Activated B cell treated with CpG ODN at 0.5 μM for 24 hours (primary cell): ENCODE measurements at places on chromosomes 12 and 14. TPM values are rescaled to one million over a fixed set of nuclear protein-coding genes. Genes with fewer than 3 reads are reported as not detected.

DNA sequence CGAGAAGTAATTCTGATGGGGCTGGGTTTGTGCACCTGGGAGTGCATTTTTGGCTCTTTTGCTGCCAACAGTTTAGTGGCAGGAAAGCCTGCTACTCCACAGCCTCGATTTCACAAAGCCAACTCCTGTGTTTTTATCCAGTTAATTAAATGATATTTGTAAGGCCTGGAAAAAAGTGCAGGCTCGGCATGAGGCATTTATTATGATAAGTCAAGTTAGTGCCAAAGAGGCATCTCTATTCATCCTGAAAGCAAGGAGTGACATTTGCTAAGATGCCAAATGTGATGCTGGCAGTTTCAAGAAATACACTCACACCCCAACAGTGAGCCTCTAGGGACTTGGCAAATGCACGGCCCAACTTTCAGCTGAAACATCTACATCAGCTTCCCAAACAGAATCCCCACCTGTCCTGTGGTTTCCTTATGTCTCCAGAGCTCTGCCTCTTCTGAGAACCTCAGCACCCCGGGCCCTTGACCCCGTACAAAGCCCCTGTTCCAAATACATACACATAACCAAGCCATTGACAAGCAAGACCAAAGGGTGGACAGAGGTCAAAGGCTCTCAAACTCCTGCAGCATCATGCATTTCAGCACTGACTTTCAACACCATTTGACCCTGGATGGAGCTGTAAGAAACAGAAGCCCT is 955.1 kb upstream of the TMEM132C start:
- DNase-seq, result no peak

Gene HOXC10
- not detected in 2 replicates for total RNA-seq

DNA sequence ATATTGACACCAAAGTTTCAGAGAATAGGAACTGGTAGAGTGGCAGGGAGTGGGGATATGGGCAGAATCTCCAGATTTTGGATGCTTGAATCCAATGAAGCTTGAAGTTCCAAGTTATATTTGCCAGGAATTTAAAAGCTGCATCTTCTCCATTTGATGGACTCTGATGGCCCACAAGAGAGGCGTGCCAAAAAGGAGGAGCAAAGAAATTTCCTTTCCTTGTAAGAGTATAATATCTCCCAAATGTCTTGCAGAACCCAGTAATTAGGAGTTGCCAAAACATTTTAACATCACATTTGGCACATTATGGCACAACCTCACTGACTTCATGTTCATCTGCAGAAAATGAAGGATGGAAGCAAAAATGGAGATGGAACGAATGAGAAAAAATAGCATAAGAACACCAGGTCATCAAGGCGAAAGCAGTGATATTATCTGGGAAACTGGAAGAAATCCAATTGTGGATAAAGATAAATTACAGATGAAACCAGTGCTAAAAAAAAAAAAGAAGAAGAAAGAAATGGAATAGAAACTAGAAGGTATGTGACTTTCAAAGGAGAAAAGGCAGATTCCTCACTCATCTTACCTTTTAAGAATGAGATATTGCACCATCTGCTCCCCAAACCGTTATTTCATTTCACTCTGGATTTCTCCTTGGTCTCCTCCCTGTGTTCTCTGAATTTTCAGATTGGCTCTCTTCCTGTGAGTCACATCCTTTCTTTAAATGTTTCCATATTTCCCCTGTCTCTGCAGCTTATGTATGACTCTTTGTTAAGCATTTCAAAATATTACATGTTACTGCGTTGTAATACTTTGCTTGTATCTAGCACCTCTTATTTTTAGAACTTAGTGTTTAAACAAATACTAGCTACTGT is 13.5 kb upstream of the FLRT2 start:
- DNase-seq, result no peak

- DNase-seq, result peak; percentile 77
Measured at GRCh38 chr14:23095196-23096108, at the start of gene C14orf119. Gene C14orf119 (plus strand): TSS chr14:23095505. CDS start chr14:23097659, 2,154 bp downstream.

GRCh38 chr14:96662116-96662970 is 134.8 kb upstream of the VRK1 start:
- DNase-seq, result no peak

- DNase-seq, result no peak
Measured at GRCh38 chr14:28756884-28757570, 9.6 kb upstream of the FOXG1 start.

Gene PSME2
- 285 and 312 TPM in 2 replicates for total RNA-seq

GRCh38 chr14:37369425-37369824 is 171.7 kb downstream of the MIPOL1 start:
- DNase-seq, result no peak

Gene RNU4-1
- 3,997 and 4,399 TPM in 2 replicates for total RNA-seq

Gene SDR9C7
- total RNA-seq, result not detected in 2 replicates

Gene NAA25
- total RNA-seq, result 43.5 and 52.7 TPM in 2 replicates

Gene SLCO1B1
- total RNA-seq, result not detected in 2 replicates

DNA sequence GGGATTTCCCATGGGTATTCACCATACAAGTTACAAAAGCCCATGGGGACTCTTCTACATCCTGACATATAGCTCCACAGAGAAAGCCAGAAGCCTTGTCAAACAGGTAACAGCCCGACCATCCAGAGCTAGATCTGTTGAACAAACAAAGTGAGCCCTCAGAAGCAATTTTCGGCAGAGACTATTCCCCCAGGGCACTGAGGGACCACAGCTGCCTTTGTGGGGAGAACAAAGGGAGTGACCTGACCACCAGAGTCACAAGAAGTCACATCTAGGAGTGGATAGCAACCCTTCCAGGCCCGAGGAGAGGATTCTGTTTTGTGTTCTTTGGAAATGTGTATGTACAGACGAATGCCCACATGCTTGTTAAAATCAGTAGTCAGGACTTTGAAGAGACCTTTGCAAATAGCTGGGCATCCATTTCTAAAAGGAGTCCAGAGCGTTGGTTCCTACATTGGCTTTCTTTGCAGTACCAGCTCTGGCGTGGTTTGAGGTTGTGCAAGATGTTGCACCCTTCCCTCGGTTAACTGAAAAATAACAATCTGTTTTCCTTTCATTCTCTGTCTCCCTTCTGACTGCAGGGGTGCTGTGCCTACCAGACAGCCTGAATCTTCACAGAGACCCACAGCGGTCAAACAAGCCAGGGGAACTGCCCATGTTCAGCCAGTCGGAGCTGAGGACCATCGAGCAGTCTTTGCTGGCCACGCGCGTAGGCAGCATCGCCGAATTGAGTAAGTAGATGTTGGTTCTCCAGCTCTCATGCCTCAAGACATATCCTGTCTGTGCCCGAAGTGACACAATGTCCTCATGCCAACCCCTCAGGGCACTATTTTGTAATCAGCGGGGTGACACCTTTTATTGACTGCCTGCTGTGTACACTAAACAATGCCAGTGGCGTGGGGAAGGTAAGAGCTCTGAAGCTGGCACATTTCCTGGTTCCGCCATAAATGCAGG is 165.4 kb upstream of the PWP1 start:
- no peak for DNase-seq

- DNase-seq, result no peak
Measured at GRCh38 chr14:61421212-61421923, 100.0 kb downstream of the PRKCH start.

Gene CLECL1
- total RNA-seq, result 111 and 115 TPM in 2 replicates

DNA sequence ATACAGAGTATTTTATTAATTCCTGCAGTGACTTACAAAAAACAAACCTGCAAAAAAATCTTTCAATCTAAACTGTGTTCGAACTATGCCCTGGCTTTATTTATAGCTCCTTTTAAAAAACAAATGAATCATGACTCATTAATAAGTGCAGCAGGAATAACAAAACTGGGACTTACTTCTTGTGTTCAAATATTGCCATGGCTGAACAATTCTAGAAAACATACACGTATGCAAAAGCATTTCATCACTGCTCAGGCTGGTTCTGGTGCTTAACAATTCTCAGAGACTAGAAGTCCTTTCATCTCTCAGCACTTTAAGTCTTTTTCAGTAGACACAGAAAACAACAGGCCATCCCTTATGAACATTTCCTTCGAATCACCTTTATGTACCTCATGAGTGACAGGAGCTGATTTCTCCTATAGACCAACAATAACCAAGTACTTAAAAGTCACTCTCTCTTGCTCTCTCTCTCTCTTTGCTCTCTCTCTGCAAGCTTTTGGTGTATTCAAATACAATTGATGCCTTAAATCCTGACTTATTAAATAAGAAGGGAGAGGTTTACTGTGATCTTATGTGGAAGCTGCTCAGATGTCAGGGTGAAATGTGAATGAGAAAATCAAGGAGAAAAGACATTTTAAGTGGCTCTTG is 268.8 kb downstream of the TTC8 start:
- DNase-seq, result no peak

DNA sequence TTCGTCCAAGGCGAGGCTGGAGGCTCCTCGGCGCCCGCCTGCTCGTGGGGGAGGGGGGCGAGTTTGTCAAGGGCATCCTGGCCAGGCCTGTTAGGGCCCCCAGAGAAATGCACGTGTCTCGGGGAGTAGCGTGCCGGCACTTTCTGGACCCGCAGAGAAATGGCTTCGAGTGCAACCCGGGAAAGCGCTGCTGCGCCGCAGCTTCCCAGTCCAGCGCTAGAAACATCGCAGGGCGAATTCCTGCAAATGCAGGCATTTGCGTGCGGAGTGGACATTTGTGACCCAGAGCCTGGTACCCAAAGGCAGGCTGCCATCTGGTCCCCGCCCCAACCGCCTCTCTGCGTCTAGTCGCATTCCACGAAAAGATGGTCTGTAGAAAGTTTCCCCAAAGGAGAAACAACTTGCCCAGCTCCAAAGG is 756 bp downstream of the LGR5 start:
- no peak for DNase-seq

- no peak for DNase-seq
Measured at GRCh38 chr14:72023128-72024042, 91.2 kb downstream of the RGS6 start.

Gene SIX6
- not detected in 2 replicates for total RNA-seq

- no peak for DNase-seq
Measured at GRCh38 chr14:64038841-64039542, 186.2 kb downstream of the SYNE2 start.

Gene CFAP73
- 0.88 and 1.1 TPM in 2 replicates for total RNA-seq

Gene CPM
- 6.3 and 10.1 TPM in 2 replicates for total RNA-seq

- DNase-seq, result no peak
Measured at GRCh38 chr14:100017553-100017952, 47.7 kb upstream of the EVL start.
